GM12865 (cell line): ENCODE measurements at places on chromosomes 7 and 10.

DNA sequence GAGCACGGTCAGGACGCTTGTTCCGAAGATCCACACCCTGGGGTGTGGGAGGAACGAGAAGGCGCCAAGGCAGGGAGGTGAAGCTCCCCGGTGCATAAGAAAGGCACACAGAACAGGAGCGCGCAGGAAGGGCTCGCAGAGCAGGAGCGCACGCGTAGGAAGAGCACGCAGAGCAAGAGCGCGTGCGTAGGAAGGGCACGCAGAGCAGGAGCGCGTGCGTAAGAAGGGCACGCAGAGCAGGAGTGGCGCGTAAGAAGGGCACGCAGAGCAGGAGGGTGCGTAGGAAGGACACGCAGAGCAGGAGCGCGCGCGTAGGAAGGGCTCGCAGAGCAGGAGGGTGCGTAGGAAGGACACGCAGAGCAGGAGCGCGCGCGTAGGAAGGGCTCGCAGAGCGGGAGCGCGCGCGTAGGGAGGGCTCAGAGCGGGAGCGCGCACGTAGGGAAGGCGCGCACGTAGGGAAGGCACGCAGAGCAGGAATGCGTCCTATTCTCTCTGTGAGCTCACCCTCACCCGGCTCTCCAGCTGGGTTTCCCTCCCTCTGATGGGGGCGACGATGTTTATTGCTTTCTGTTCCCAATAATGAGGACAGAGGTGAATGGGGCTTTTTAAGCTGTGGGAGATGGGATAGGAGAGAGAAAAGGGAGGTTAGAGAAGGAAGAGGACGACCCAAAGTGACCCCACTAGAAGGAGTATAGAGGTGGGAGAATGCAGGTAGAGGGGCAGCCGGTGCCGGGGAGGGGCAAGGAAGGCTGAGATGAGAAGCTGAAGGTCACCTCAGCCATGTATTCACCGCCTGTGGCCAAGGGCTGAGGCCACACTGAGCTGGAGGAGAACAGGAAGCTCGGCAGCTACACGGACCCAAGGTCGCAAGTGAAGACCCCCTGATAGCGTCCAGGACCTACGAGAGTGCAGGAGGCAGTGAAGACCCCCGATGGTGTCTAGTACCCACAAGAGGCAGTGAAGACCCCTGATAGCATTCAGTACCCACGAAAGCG is 423.2 kb downstream of the PTPRN2 start:
- no peak for DNase-seq

DNA sequence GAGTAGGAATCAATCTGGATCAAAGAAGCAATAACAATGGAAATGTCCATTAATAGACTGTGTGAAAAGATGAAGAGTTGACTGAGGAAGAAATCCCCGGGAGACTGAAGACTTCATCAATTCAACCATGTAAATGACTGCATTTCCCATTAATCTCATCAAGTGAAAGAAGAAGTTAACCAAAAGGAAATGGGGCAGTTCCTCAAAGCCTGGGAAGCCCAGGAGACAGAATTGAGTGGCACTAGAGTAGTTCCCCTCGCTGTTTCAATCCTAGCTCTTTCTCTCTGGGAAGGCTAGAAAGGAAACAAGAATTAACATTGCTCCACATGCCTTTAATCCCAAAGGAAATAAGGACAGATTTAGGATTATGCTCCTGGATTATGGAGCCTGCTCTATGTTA is 4.8 kb upstream of the OR6V1 start:
- DNase-seq = no peak

GRCh38 chr7:25356534-25357151 is 128.4 kb upstream of the NPVF start:
- no peak for DNase-seq

DNA sequence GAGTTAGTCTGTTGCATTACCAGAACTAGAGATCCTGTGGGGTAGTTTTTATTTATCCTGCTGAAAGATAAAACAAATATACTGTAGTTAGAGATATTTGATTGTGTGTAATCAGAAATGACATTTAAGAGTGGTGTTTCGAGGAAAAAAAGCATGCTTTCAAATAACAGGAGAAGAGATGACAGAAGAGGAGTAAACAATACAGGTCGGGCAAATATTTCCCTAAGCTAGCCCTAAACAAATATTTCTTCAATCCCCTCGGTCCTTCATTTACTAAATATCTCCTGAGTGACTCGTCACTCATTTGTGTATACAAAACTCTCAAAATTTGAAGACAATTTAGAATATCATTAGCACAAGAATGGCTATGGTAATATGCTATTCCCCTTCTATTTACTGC is 219.7 kb upstream of the FERD3L start:
- DNase-seq = no peak

- no peak for DNase-seq
Observed at GRCh38 chr7:108268200-108268820, 138.1 kb upstream of the LAMB4 start.

DNA sequence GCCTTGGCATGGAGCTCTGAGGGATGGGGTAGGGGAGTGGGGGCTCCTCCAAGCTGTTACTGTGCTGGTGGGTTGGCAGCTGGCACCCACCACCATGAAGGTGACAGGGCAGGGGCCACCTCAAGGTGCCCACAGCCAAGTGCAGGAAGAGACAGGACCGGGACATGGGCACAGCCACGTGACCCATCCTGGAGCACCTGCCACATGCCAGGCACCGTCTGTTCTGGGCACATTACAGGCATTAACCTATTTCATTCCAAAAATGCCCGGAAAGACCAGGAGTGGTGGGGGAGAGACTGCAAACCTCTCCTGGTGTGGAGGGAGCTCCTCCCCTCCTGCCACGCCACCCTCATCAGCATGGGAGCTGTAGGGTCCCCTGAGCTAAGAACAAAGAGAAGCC is 56.7 kb downstream of the CAMK2B start:
- no peak for DNase-seq

DNA sequence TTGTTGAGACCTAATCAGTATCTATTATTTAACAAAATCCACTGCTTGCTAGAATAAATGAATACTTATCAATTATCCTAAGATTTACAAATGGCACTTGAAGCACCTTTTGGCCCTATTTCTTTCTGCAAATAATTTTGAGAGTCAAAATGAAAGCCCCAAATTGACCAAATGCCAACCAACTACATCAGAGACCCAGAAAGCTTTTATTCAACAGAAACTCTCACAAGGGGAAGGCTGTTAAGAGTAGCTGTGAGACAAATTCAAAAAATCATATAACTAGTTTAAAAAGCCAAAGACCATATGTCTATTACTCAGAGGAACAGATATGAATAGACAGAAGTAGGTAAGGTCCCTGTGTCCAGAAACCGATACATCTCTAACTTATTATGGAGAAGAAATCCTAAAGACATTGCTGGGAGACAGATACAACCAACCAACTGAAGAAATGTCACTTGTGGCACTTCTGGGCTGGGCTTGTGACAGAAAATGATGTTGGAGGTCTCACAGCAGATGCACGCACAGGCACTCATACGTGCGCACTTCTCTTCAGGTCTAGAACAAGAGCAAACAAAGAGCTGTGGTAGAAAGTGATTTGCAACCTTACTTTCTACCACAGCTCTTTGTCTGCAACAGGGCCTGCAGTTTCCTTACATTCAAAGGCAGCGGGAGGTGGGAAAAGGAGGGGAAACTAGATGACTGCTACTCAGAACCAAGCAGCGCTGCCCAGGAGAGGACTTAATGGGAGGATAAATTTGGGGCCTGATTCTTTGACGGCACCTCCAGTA is 58.6 kb upstream of the KCNIP2 start:
- DNase-seq = peak; percentile 80
